ENCODE measurements at places on chromosomes 16 and 17. TPM values are rescaled to one million over a fixed set of nuclear protein-coding genes. Genes with fewer than 3 reads are reported as not detected.

- peak; percentile 65 for DNase-seq
These were observed 29.0 kb downstream of the PIMREG start for GRCh38 chr17:6473128-6473767.

- DNase-seq = no peak
These were observed 32.7 kb upstream of the SCNN1B start for GRCh38 chr16:23269248-23269953.

Gene SDR42E1
- 0.28 TPM for total RNA-seq

Gene WFIKKN1
- not detected for total RNA-seq

Gene KRT16
- not detected for total RNA-seq

Gene ARHGAP23
- total RNA-seq = 9.3 TPM

Gene MAFG
- total RNA-seq = 6.4 TPM
